IMR-90 (cell line): ENCODE measurements at places on chromosomes 6 and 20.

DNA sequence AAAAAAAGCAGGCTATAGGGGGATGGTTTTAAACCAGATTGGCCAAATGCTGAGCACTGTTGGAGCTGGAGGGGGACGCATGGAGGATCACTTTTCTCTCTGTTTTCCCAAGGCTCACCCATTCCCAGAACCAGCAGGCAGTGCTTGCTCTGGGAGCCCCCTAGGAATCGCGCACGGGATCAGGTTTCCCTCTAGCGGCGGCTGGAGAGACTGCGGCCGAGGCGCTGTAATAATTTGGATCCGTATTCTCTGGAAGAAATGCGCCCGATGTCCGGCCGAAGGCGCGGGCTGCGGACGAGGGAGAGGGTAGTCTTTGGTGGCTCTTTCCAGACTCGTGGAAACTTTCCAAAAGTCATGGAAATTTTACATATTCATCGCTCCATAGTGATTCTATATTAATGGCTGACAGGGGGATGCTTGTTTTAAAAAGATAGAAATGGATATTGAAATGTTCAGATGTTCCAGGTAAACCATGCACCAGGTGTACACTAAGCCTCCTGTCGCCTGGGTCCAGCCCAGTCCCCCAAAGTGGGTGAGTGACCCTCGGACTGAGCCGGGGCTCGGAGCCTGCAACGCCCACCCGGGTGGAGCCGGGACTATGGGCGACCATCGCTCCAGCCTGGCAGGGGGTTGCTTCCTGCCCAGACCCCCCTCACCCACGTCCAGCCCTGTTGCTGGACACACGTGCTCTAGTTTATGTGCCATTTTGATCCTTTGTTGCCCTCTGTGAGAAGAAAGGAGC is 78.7 kb upstream of the PHACTR3 start:
- DNase-seq = peak; percentile 13
- no peaks in the 10 kb centered on the region for H3K27me3 ChIP-seq
- H3K36me3 ChIP-seq = no peaks in the 10 kb centered on the region
- no peak overlapping the region for H3K27ac ChIP-seq
- no peaks in the 10 kb centered on the region for H3K4me1 ChIP-seq

DNA sequence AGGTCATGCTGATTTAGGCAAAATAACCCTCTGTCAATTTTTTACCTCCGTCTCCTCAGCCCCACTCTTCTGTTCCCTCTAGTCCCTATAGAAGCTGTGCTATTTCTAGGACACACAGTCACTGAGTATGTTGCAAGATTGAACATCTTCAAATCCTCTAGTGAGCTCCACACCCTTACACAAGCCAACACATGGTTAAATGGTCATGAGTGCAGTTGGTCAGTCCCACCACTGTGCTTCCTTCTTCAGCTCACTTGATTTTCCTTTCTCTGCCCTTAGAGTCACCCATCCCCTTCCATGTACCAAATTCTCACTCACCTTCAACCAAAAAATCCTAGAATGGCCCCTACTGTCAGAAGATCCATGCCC is 48.2 kb upstream of the F13A1 start:
- no peak overlapping the region for H3K4me3 ChIP-seq
- H3K27ac ChIP-seq = no peak overlapping the region
- H3K36me3 ChIP-seq = no peaks in the 10 kb centered on the region
- no peaks in the 10 kb centered on the region for H3K4me1 ChIP-seq
- no peaks in the 10 kb centered on the region for H3K27me3 ChIP-seq
- DNase-seq = no peak

DNA sequence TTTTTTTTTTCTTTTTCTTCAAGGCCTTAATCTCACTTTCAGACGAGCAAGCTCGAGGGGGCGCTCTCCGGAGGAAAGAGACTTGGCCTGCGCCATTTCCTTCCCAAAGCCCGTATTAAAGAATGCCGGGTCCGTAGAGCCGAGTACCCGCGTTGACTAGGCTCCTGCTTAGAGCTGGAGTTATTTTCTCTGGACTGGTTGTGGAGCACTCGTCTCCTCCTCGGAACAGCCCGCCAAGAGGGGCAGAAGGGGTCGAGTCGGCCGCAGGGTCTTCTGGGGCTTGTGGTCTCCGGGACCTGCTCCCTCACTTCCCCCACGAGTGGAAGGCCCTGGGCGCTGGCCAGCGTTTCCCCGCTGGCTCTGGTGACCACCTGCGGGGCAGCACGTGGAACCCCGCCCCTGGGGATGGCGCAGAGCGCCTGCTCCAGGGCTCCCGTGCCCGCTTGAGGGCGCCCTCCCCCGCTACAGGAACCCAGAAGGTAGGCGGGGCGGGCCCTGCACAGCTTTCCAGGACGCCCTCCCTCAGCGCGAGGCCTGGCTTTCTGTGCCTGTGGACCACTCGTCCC is 2.7 kb upstream of the MEI4 start:
- H3K27me3 ChIP-seq = no peaks in the 10 kb centered on the region
- H3K36me3 ChIP-seq = no peaks in the 10 kb centered on the region
- no peak for DNase-seq
- no peaks in the 10 kb centered on the region for H3K4me1 ChIP-seq
- no peak overlapping the region for H3K27ac ChIP-seq

- no peaks in the 10 kb centered on the region for H3K4me1 ChIP-seq
- no peaks in the 10 kb centered on the region for H3K36me3 ChIP-seq
- no peak overlapping the region for H3K27ac ChIP-seq
- no peaks in the 10 kb centered on the region for H3K27me3 ChIP-seq
- DNase-seq = no peak
- no peak overlapping the region for H3K4me3 ChIP-seq
Measured at GRCh38 chr20:24096264-24096663, 107.7 kb upstream of the GGTLC1 start.

- H3K4me3 ChIP-seq = no peak overlapping the region
- H3K27ac ChIP-seq = no peak overlapping the region
- DNase-seq = peak; percentile 33
Measured at GRCh38 chr6:17361013-17361412, 32.4 kb upstream of the CAP2 start.

- DNase-seq = no peak
- no peak overlapping the region for H3K4me3 ChIP-seq
- peaks cover 11% of the 10 kb centered on the region for H3K27me3 ChIP-seq
- no peaks in the 10 kb centered on the region for H3K4me1 ChIP-seq
- no peaks in the 10 kb centered on the region for H3K36me3 ChIP-seq
Measured at GRCh38 chr20:25860531-25861150, 164.0 kb upstream of the ZNF337 start.

DNA sequence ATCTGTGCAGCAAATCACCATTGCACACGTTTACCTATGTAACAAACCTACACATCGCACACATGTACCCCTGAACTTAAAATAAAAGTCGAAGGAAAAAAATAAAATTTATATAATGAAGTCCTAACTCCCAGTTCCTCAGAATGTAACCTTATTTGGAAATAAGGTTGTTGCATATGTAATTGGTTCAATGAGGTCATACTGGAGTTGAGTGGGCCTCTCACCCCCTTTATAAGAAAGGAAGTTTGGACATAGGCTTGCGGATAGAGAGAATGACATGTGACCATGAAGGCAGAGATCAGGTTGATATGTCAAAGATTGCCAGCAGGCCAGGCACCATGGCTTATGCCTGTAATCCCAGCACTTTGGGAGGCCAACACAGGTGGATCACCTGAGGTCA is 16.1 kb upstream of the ZBTB22 start:
- no peaks in the 10 kb centered on the region for H3K36me3 ChIP-seq
- H3K4me3 ChIP-seq = no peak overlapping the region
- DNase-seq = no peak
- no peak overlapping the region for H3K27ac ChIP-seq
- no peaks in the 10 kb centered on the region for H3K4me1 ChIP-seq
- peaks cover 6% of the 10 kb centered on the region for H3K27me3 ChIP-seq
